ENCODE measurements at places on chromosomes 16 and 17. TPM values are rescaled to one million over a fixed set of nuclear protein-coding genes. Genes with fewer than 3 reads are reported as not detected.

Gene NAE1
- 90.3 TPM for total RNA-seq

Gene SLC13A2
- 1.3 TPM for total RNA-seq

Gene SLC12A3
- total RNA-seq = not detected

Gene LHX1
- 2.6 TPM for total RNA-seq

Gene KCNH6
- total RNA-seq = 24.6 TPM

Gene PNMT
- 1.2 TPM for total RNA-seq

Gene PIK3R6
- total RNA-seq = 2.5 TPM

Gene KCNJ12
- 9.8 TPM for total RNA-seq

Gene TNFRSF17
- total RNA-seq = not detected

Gene GNGT2
- total RNA-seq = 134 TPM

Gene CHST6
- 2.7 TPM for total RNA-seq

Gene CHMP6
- total RNA-seq = 26.3 TPM

Gene SNX20
- 0.16 TPM for total RNA-seq

Gene CX3CL1
- 12.3 TPM for total RNA-seq

Gene SLC38A8
- total RNA-seq = 6.6 TPM

Gene PRDM7
- total RNA-seq = not detected

Gene LGALS3BP
- total RNA-seq = 129 TPM

Gene CLEC10A
- 3.3 TPM for total RNA-seq

Gene WDR81
- total RNA-seq = 23.7 TPM

Gene BCKDK
- 21.9 TPM for total RNA-seq

Gene KRT33B
- not detected for total RNA-seq

Gene KRTAP16-1
- not detected for total RNA-seq

Gene NME2
- 120 TPM for total RNA-seq
